Activated T-helper 9 cell treated with anti-CD3 and anti-CD28 coated beads, Interleukin-2, amount 50 U/mL, for 16 hours (primary cell): ENCODE measurements at places on chromosomes 16 and 17.

DNA sequence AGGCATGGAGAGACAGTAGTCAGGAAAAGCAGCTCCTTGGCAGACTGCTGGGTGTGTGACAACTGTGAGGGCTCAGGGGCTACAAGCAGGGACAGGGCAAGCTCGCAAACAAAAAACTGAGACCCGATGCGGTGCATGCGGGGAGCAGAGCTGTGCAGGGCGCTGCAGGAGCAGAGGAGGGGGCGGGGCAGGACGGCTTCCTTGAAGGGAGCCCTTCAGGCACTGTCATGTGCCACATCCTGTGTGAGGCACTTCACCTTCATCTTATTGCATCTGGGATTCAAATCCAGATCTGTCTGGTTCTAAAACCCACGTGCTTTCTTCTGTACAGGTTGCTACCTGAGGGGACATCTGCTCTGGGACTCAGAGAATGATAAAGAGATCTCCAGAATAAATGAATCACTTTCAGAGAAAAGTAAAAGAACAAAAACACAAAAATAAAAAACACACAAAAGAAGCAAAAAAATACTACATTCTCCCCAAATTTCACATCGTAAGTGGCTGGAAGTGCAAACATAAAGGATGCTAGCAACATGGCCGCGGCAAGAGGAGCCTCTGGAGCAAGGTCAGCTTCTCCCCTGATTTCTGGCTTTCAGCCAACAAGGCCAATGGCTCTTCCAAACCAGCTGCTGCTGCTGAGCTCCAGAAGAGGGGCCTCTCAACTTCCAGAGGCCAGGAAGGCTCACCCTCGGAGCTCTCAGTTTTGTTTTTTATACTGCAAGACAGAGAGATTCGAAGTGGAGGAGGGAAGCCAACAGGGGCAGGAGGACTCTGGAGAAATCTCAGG, 14.2 kb downstream of the LYRM9 start:
- DNase-seq: no peak

DNA sequence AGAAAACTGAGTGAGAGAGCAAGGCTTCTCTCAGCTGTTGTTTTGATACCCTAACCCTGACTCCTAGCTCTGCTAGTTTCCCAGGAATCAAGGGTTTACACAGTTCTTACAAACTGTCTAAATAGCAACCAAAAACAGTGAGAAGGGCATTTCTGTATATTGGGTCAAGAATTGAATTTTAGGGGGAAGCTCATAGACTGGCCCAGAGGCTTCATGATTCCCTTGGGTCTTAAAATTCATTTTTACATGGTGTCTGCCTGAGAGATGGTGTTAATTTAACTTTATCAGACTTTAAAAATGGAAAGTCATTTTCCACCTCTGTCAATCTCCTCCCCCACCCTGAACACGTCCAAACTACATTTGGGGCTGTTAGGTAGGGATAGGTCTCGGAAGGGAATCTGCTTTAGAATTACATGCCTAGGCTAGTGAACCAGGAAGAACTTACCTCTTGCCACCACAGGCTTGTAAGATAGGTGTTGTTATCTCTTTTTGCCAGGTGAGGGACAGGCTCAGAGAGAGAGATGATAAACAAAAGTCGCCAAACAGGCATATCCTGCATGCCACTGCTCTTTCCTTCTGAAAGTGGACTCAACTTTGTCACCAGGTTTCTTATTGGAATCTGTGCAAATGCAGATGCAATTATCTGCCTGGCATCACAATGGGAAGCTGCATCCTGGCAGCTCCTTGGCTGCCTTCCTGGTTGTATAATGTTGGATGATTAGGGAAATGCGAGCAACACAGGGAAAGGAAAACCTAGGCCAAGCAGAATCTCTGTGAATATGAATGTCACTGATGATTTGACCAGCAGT, 3.1 kb downstream of the PHAF1 start:
- no peak for DNase-seq

DNA sequence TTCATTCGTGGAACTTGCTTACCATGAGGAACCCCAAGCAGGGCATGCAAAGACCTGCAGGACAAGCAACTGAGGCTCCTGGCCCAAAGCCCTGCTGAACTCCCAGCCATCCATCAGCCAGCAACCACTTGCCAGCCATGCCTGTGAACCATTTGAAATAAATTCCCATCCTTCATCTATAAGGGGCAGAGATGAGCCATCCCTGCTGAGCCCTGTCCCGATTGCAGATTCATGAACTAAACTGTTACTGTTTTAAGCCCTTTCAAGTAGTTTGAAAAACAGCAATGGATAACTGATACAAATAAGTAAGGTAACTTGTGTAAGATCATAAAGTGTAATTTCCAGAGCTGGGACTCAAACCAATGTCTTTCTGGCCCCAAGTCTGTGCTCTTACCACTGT, 114.4 kb upstream of the WSCD1 start:
- no peak for DNase-seq

GRCh38 chr17:11031787-11032186, 193.9 kb upstream of the PIRT start:
- DNase-seq: no peak

DNA sequence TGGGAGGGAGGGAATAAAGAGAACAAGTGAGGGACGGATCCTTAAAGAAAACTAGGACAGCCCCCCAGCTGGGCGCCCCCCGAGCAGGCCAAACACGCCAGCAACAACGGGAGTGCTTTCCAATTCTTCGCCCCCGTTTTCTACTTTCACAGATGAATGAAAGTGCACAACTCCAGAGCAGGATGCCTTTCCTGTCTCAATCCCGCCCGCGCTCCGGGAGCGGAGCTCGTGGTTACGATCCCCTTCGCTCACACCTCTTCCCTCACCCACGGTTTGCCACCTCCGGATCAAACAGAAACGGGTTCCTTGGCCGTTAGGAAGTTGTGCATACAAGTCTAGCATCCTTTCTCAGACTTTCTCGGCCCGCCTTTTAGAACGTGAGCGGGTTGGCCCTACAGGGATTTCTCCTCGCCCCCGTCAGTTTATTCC, 680 bp downstream of the SKA2 start:
- DNase-seq: peak; percentile 6
